Amygdala (tissue), 56 donors: ENCODE measurements at places on chromosomes 3 and 15.

DNA sequence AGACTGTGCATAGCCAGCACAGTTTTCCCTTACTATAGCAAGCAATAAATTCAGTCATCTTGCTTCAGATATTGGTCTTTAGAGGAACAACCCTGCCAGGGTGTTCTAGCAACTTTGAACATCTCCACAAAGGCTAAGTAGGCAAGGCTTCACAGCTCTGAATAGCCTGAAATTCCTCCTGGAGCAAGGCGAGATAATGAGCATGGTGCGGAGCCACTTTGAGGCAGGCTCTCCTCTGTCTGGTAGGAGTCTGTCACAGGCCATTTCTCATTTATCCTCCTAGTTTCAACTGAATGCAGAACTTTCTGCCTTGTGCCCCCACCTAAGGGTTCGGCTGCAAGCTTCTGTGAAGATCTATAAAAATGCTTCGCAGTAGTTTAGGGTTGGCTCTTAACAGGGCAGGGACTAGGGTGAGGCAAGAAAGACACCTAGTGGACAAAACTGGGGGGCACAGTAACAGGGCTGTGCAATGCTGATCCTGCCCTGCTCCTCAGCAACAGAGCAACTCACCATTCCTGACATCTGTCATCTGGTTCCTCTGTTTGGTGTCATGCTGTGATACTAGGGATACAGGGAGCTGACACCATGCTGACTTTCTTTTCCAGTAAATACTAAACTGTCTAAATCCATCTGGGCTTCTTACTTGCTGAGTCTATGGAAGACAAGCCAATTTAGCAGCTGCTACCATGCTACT lies 16.6 kb upstream of the EHHADH start:
- DNase-seq: no peak

DNA sequence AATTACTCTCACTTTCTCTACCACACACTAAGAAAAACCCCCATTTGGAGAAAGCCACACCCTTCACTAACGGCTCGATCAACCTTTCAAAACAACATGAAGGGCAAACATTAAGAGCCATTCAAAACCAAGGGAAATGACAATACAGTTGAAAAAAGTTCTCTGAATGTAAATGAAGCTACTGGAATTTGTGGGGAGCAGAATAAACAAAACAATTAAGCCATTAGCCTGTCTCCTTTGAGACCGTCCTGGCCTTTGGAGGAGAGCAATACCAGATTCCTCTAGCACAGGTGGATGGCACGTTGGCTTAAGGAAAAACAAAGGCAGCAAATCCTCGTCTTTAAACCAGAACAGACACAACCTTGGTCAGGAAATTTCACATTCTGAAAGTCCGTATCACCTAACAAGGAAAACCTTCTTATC lies 18.7 kb downstream of the MYO1E start:
- no peak for DNase-seq

DNA sequence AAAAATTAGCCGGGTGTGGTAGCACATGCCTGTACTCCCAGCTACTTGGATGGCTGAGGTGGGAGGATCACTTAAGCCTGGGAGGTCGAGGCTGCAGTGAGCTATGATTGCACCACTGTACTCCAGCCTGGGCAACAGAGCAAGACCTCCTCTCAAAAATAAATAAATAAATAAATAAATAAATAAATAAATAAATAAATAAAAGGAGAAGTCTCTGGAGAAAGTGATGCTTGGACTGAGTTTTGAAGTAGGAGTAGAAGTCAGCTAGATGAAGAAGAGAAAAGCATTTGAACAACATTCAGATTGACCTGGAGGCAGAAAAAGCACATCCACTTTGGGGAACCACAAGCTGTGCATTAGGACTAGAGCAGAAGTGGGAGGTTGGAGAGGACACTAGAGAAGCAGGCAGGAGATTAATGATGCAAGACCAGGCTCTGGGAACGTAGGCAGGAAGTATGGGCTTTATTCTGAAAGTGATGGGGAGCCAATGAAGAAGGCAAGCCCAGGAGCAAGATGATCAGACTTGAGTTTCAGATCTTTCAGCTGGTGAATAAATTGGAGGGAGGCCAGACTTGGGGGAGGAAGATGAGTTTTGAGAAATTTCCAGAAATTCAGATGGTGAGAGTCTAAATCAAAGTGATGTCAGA lies 48.7 kb downstream of the KLHL6 start:
- no peak for DNase-seq

DNA sequence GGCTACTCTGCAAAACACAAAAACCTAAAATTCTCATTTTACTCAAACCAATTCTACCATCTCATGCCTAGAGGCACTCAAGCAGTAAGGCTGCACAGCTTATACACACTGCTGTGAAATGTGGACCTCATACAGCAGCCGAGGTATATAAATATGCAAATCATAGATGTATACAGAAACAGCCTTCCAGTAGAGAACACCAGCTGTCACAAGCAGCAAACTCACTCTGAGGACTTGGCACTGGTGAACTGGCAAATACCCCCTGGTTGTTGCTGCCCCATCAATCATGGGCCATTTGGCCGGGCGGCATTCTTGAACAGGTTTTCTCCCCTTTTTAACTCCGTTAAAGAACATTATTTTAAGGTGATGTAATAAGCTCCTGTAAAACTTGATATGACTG lies 378.0 kb downstream of the LSAMP start:
- DNase-seq: no peak

DNA sequence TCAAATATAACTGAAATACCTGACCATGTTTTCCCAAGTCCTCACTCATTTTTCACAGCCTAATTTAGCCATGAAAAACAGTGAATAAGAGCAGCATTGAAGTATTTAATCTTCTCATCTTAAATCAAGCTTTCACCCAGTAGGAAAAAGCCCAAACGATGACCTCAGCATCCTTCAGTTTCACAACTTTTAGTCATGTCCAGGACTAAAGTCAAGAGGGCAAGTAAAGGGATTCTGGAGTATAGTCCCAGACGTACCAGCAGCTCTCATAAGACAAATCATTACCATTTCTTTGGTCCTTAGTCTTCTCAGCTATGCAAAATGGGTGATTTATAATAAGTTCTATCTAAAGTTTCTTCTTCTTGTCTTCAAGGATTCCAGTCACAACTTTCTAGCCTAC lies 237.3 kb downstream of the IL5RA start:
- no peak for DNase-seq

DNA sequence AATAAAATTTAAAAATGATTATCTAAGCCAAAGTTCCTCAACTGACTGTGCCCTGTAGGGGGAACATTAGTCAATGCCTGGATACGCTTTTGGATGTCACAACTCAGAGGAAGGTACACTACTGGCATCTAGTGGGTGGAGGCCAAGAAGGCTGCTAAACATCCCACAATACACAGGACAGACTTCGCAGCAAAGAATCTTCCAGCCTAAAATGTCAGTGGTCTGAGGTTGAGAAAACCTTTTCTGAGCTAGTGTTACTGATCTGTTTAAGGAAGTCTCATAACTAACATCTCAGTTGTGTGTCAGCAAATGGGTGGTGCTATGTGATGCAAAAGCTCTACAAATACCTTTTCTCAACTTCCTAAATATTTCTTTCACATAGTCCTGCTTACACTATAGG lies 20.9 kb upstream of the LDHAL6B start:
- DNase-seq: no peak

DNA sequence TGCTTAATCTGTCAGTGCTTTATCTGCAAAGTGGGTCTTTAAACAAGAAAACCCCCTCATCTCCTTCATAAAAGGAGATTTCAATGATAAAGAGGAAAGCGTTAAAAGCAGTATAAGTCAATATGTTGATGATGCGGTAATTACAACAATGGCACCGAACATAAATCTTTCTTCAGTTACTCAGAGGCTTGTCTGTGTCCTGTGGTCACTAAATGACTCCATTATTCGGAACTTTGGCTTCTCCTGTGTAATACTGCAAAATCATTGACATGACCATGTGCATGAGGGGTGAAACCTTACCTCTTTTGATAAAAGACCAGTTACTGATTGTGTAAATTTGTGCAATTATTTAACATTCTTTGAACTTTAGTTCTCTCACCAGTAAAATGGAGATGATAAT lies 4.8 kb upstream of the USP3 start:
- no peak for DNase-seq

- no peak for DNase-seq
Measured at GRCh38 chr3:29379097-29379496, 98.2 kb downstream of the RBMS3 start.

GRCh38 chr15:70047386-70048197 lies 50.1 kb downstream of the TLE3 start:
- no peak for DNase-seq

- DNase-seq: no peak
Measured at GRCh38 chr3:101509281-101509680, 3.7 kb downstream of the SENP7 start.

DNA sequence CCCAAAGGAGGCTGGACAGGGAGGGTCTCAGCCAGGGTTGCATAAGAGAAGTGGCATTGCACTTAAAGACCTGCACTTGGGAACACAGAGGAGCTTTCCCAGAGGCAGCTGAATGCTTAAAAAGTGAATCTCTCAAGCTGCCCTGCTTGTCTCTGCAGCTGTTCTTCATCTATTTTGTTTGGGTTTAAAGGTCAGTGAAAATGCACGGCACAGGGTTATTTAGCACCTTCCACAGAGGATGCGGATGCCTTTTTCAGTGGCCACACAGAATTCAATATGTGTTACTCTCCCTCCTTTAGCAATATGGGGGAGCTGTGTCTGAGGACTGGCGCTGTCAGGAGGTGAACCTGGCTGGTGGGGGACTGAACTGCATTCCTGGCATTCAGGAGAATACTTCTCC lies 22.7 kb upstream of the CTNNB1 start:
- no peak for DNase-seq

- no peak for DNase-seq
Measured at GRCh38 chr15:98873441-98874218, 134.0 kb downstream of the PGPEP1L start.

DNA sequence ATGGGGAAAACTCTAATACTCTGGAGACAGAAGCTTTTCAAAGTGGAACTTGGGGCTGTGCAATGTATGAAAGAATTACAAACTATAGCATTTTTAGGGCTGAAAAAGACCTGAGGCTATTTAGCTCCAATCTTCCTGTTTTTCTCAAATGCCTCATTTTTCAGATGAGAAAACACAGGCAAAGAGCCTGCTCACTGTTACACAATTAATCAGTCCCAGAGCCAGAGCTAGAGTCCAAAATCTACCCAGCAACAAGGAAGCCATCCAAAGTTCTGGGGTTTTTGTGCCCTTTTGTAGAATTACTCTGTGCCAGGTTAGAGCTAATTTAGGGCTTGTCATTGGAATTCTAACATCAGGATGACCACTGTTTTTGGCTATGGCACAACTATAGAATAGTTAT lies 45.5 kb downstream of the GPR149 start:
- DNase-seq: no peak
